Mesothelial cell of epicardium (in vitro differentiated cells): ENCODE measurements at places on chromosomes 6 and 20. TPM values are rescaled to one million over a fixed set of nuclear protein-coding genes. Genes with fewer than 3 reads are reported as not detected.

DNA sequence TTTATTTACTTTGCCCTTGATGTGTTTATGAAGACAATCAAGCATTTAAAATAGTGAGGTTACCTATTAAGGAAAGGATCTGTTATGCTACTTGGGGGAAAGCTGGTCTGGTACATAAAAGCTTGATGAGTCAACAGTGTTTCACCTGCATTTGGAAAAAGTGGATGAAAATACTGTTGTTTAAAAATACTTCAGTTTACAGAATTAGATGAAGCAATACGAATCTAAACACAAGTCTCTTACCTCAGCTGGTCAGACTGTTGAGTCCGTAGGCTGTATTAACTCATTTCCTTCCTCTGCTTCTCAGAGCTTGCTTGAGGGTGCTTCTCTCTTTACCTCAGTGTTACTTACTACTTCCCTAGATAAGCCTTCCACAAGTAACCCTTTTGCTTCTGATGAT, 36.1 kb downstream of the NKX2-4 start:
- DNase-seq = no peak

- DNase-seq = no peak
Measured at GRCh38 chr6:119673741-119674140, 324.2 kb upstream of the MAN1A1 start.

DNA sequence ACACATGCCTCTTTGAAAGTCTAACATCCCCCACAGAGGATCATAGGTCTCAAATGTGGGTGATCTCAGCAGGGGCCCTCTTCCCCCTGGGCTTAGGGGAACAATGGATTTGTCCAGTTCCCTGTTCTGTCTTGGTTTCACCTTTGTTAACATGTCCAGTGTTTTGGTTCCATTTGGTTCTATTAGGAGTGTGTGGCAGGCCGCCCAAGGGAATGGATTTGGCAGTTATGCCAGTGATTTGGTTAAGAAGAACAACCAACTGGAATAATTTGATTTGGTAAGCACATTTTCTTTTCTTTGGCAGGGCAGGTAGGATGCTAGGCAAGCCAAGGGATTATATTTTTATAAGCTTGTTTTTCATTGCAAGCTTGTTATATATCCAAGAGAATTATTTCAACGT, 28.5 kb upstream of the ENPP1 start:
- DNase-seq = no peak

DNA sequence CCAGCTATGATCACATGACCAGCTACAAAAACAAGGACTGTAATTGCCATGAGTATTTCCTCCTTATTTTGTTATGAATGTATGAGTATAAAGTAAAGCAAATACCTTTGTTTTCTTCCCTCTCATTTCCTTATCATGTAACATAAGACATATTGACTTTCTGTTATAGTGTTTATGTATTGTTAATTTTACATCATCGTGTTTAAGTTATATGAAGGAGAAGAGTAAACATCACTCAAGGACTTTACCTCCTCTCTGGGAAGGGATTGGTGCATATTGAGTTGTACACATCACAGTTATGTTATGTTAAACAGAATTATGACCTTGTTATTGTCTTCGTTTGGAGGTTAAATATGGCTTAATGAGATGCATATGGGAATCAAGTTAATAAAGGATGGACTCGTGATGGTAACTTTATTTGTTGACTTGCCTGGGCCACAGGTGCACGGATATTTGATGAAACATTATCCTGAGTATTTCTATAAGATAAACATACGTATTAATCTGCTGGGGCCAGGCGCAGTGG, 57.3 kb upstream of the CNKSR3 start:
- DNase-seq = no peak

Gene ADGRF4
- total RNA-seq = 1.1 to 1.3 TPM (median 1.2 TPM) in 3 replicates
